WTC11 (cell line): ENCODE measurements at places on chromosomes 6 and 20. TPM values are rescaled to one million over a fixed set of nuclear protein-coding genes. Genes with fewer than 3 reads are reported as not detected.

Gene TPD52L1
- total RNA-seq, result 12.4 to 17.7 TPM (median 15.0 TPM) in 3 replicates

GRCh38 chr6:104597541-104598050 is 262.1 kb downstream of the HACE1 start:
- no peak for DNase-seq

Gene SLC35D3
- total RNA-seq, result 0.37 to 0.78 TPM (median 0.39 TPM) in 3 replicates

- DNase-seq, result no peak
These were observed 16.0 kb downstream of the MYH7B start for GRCh38 chr20:34971561-34972235.

DNA sequence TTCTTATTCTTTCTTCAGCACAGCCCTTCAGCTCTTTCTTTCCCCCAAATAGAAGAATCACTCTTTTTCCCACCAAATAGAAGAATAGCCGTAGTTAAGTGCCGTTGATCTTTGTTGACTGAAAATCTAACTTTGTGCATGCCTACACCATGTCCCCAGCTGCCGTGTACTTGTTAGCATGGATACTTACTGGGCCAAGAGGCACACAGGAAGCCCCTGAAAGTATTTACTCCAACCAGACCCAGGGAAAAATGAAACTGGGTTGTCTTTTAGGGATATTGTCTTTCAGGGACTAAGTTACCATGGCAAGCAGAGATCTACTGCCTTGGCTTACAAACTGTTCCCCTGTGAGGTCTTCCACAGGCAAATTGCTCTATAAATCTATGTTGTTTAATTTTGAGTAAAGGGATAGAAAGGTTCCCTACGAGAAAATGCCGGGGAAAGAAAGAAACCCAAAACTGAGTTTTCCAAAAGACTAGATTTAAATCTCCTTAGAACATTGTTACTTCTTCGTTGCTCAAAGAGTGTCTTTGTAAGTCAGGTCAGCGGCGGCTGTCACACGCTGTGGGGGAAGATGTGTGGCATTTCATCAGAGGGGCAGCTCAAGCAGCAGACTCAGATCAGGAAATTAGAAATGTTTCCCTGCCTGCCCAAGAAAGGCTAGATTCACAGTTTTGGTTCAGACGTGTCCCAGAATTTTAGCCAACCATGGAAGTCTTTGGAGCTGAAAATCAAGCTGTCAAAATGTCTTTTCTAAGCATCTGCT is 188.2 kb upstream of the PRND start:
- DNase-seq, result no peak

Gene ENPP4
- 2.8 to 3.9 TPM (median 3.6 TPM) in 3 replicates for total RNA-seq

Gene NFS1
- total RNA-seq, result 36.1 to 39.8 TPM (median 36.8 TPM) in 3 replicates

DNA sequence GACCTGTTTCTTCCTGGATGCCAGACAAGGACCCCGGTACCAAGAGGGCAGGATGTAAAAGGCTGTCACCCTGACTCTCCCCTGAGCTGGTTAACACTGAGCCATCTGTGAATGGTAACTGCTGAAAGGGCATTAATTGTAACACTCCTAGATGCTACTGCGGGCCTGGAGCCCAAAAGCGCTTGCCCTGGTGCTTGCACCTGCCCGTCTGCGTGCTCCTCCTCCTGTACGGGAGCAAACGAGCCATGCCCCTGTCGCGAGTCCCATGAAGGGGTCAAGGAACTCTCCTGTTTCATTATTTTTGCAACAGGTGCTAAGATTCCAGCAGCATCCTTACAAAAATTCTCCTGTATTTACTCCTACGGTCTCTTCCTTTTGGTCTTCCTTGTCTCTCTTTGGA is 140.0 kb upstream of the LAMA2 start:
- DNase-seq, result no peak

DNA sequence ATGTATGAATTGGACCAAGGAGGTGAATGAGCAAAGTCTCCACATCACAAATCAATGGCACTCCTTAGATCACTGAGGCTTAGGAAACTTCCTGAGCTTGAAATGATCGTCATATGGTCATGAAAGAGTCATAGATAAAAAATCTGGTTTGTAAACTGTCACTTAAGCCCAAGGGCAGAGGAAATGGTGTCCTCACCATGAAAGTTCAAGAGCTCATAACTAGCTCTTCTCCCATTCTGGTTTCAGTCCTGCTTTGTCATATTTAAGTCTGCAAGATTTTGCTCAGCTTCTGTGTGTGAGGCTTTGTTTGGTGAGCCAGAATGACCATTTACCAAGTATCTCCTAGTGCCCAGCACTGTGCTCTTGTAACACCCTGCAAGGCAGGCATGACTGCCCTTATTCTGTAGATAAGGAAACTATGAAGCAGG is 60.5 kb downstream of the GJA10 start:
- no peak for DNase-seq

DNA sequence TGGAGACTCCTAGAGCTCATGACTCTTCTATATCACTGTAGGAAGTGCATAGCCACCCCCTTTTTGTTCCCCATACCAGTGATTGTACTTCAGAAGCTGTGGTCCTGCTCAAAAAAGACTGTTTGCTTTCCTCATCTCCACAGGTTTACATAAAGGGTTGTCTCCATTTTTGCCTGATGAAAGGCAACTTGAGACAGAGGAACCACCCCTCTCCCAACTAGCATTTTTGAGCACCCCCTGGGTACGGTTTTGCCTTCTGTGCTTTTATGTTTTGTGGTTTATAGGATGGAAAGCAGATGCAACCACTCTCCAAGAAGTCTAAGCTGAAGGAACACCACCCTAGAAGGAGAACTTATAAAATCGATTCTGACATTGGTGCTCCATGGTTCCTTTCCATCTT is 127.7 kb upstream of the SUPT3H start:
- no peak for DNase-seq
